T1000 (cell line): ENCODE measurements at places on chromosomes 5 and 9.

GRCh38 chr5:11396917-11397316, 507.3 kb downstream of the CTNND2 start:
- no peak for DNase-seq

- no peak for DNase-seq
Measured at GRCh38 chr5:67187006-67187715, 9.4 kb downstream of the CD180 start.

DNA sequence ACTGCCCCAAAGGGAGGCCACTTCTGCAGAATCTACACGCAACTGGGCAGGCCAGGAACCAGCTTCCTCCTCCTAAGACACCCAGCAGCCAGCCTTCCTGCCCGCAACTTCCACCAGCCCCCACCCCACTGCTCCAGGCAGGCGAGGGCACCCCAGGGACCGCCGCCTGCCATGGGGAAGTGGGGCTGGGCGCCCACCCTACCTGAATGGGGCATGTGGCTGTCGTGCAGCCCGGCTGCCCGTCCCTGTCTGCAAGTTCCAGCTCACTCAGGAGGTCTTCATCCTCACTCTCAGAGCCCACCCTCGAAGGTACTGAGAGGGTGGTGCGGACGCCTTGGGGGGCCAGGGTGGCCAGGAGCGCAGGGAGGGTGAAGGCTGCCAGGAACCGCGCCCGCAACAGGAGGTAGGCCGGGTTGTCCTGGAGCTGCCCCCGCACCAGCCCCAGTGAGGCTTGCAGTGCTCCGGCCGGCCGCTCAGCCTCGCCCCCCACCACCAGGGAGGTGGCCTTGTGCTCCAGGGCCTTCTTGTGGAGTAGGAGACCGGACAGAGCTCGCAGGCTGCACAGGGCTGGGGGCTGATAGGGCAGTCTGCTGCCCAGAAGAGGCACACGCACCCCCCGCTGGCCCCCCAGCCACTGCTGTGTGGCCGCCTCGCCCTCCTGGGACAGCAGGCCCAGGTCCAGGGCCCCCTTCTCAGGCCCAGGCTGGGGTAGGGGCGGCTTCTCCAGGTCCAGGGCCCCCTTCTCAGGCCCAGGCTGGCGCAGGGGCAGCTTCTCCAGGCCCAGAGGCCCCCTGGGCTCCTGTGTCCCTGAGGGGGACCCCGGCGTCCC, 4.1 kb upstream of the CARD9 start:
- DNase-seq: no peak

GRCh38 chr9:27429436-27429835, 94.7 kb upstream of the IFNK start:
- no peak for DNase-seq

DNA sequence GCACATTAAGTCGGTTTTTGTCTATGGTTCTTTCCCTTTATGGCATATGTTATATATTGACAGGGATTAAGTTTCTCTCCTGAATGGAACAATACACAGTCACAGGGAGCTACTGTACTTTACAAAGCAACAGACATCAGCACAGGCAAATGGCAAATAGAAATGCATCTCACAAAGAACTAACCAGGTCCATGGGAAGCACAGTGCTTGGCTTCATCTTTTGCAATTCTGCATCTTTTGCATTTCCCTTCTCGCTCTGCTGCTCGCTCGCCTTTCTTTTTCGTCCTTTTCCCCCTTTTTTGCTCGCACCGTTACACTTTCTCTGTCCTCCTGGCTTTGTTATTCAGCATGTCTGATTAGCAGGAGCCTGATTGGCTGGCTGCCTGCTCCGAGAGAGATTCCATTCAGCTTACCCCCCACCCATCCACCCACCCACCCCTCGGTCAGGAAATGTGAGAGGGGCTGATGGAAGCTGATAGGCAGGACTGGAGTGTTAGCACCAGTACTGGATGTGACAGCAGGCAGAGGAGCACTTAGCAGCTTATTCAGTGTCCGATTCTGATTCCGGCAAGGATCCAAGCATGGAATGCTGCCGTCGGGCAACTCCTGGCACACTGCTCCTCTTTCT, at the start of gene ADAMTSL1:
Gene ADAMTSL1 (plus strand): TSS at position 502 of the 628 bp plus-strand sequence. CDS start 80 bp downstream, at position 582.
- no peak for DNase-seq
